ENCODE measurements at places on chromosomes 1 and 21. TPM values are rescaled to one million over a fixed set of nuclear protein-coding genes. Genes with fewer than 3 reads are reported as not detected.

DNA sequence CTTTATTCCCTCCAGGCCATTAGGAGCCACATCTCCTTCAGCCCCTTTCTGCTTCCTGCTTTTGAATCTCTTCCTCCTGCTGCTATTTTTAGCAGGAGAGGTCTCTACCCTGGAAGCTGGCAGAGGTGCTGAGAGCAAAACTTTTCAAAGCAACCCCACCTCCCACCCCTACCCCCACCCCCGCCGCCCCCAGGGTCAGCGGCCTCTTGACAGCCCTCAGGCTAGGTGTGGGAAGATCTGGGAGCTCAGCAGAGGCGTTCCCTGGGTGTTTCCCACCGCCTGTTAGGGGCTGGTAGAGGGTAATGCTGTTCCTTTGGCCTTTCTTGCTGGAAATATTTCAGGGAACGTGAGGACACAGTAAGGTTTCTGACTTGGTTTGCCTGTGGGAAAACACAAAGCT, 112.5 kb upstream of the CACHD1 start:
- DNase-seq: no peak

- DNase-seq: no peak
These were observed 3.8 kb upstream of the SLC30A2 start for GRCh38 chr1:26049531-26050247.

TNFRSF4 gene
- 4.8 TPM for total RNA-seq

GRCh38 chr1:244052016-244052727, 1.1 kb downstream of the ZBTB18 start:
- DNase-seq: peak; percentile 49

DNA sequence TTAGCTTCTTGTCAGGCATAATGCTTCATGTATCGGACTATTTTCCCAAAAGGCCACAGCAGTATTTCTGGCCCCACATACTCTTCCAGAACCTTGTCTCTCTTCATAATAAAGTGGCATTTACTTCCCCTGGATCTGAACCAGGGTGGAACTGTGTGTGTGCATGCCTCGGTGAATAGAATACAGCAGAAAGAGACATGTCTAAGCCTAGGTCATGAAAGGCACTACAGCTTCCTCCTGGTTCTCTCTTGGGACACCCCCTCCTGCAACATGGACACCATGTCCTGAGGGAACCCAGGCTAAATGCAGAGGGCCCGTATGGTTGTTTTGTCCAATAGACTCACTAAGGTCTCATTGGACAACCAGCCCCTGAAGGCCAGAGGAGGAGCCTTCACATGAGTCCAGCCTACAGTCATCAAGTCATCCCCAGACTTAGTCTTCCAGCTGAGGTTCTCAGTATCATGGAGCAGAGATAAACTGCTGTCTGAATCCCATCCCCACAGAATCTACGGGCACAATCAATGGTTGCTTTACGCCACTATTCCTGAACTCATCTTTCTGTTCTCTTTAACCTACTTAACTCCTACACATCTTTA, 35.0 kb downstream of the USP24 start:
- no peak for DNase-seq

DNA sequence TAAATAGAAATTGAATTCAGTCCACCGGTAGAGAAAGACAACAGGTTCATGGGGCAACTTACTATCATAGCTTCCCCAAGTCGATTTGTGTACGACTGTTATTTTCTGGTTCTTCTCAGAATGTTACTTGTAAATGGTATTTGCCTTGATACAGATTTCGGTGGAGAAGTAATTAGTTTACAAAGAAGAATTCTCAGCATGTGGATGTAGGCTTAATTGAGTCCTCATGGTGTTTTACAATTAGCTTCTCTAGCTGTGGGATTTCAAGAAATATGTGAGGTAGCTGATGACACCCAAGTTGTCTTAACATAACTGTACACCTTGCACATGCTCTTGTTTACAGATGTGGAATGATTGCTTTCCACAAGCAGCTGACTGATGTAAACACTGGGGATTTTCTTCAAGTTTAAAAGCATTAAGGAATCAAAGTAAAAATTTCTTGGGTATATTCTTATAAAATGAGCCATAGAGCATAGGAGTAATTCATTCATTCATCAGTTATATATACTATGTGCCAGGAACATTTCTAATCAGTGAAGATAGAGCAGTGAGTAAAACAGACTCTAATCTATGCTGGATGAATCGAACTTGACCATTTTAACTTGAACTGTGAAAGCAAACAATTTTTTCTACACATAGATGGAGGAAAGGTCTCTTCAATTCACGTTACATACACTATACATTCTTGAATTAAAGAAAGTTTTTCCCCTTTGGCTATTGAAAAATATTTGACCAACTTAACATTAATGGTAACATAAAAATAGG, 1.4 kb downstream of the MACO1 start:
- DNase-seq: no peak

DNA sequence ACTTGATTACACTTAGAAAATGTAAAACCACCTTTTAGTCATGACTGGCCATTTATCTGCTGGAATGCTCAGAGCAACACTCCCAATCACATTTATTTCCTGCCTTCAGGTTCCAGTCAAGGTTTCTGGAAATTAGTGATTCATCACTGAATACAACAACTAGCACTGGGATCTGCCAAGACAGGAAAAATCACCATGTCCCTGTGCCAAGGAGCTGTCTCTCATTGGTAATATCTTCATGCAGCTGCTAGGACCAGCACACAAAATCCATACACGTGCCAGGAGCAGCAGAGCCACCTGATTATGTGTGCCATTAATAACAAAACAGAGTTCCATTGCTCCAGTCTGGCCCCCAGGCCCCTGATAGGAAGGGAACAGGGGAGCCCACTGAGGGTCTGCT, 194.6 kb downstream of the TNR start:
- DNase-seq: peak; percentile 95

DNA sequence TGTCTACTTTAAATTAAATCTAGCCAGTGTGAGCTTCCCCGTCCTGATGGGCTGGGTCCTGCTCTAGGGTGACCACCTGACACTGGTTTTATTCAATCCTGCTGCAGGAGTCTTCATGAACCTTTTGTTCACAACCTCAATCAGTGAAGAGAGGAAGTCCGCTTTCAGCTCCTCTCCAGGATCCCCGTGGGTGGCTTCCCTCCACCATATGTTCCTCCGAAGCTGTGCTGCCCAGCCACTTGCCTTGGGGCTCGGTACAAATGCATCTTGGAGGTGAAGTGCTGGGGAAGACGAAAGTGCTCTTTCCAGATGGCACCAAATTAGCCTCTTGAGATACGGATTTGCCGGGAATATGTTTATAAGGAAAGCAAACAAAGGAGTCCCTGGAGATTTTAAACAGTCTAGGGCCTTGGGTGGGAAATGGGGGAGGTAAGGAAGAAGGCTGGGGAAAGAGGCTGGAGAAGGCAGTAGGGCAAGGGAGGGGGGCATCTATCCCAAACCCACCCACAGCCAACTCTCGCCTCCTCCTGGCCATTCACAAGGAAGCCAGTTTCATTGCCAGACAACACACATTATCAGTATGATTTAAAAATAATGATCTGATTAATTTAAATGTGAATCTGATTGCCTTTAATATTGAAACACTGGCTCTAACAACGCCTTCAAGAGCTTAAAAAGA, 430.8 kb downstream of the DISC1 start:
- DNase-seq: no peak

DNA sequence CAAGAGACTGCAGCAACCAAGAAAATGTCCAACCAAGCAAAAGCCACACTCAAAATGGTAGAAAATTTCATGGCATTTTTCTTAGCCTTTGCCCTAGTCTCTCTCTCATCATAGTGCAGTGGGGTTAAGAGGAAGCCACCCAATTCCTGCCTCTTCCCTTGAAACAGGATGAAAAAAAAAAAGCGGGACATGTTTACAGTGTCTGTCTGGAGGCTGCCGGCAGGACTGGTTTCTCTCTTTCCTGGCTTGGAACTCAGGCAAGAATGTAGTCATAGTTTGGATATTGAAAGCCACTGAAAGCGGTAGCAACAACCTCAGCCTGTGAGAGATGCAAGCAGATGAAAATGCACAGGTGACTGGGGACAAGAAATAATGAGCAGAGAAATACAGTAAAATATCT, 13.3 kb upstream of the TNFSF18 start:
- peak; percentile 63 for DNase-seq

PARK7 gene
- 226 TPM for total RNA-seq

GRCh38 chr1:10378081-10378841, 20.6 kb upstream of the PGD start:
- peak; percentile 89 for DNase-seq

DNA sequence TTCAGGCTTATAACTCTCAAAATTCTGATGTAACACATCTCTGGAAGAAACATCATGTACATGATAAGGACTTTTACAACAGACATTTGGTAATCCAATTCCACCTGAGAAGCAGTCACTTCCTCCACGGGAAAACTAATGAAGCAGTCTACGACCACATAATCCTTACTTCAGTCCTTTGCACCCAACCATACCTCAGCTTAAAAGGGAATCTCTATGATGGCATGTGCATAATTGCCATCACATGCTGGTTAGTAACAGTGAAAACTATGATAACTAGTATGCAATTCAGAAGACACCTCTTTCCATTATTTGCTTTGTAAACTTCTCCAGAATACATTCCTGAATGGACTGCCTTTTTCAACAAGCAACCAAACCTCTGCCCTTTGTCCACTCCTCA, 53.1 kb downstream of the TTC13 start:
- no peak for DNase-seq

CNTN2 gene
- not detected for total RNA-seq

- DNase-seq: peak; percentile 48
These were observed 13.4 kb downstream of the ATF3 start for GRCh38 chr1:212621949-212622305.

PRKCZ gene
- total RNA-seq: 22.8 TPM

GRCh38 chr1:88318740-88319139, 365.3 kb upstream of the PKN2 start:
- no peak for DNase-seq

- DNase-seq: peak; percentile 13
These were observed 4.1 kb downstream of the SAMSN1 start for GRCh38 chr21:14541841-14542490.

ZNF672 gene
- total RNA-seq: 28.1 TPM

Measured in dermis blood vessel endothelial cell (primary cell).